Sigmoid colon (tissue), 7 donors: ENCODE measurements at places on chromosomes 7 and 10. TPM values are rescaled to one million over a fixed set of nuclear protein-coding genes. Genes with fewer than 3 reads are reported as not detected.
A peak's percentile ranks its signal among the peaks of the same experiment; 100 is the strongest.

DNA sequence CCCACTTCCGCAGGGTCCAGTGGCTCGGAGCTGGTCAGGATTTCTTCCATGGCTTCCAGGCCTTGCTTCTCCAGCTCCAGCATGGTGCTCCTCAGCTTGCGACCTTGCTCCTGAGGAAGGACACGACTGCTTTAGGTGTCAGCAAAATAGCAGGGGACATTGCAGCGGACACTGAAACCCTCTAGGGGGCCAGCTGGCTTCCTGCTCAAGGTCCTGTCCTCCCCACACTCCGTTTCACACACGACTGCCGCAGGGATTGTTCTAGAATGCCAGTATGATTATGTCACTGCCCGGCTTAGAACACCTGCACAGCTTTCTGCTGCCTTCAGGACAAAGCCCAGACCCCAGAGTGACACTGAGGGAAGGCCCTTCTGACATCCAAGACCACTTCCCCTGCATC, 65.6 kb downstream of the SCRN1 start:
- H3K4me3 ChIP-seq, result no peak overlapping the region
- no peaks in the 10 kb centered on the region for H3K4me1 ChIP-seq
- H3K36me3 ChIP-seq, result no peaks in the 10 kb centered on the region
- no peak for DNase-seq
- H3K27me3 ChIP-seq, result no peaks in the 10 kb centered on the region
- H3K27ac ChIP-seq, result no peak overlapping the region

DNA sequence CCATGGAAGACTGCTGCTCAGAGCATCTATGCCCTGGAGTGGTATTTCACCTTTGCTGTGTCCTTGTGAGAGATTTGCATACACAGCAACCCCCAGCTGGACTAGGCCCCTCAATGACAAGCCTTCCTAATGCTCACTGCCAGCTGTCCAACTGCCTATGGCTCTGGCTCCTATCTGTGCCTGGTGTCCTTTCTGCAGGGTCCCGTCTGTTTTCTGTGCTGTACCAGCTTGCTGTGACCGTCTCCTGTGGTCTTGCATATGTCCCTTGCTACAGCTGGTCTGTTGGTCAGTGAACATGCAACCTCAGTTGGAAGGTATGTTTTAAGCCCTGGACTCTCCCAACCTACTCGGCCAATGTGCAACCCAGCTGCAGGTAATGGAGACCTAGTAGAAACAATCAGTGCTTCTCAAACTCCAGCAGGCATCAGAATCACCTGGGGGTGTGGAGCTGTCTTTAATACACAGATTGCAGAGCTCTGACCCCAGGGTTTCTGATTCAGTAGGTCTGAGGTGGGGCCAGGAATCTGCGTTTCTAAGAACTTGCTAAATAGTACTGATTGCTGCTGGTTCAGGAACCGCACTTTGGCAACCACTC, 306.4 kb upstream of the ZNF32 start:
- H3K27ac ChIP-seq, result no peak overlapping the region
- no peaks in the 10 kb centered on the region for H3K27me3 ChIP-seq
- no peaks in the 10 kb centered on the region for H3K36me3 ChIP-seq
- no peak for DNase-seq
- no peaks in the 10 kb centered on the region for H3K4me1 ChIP-seq
- no peak overlapping the region for H3K4me3 ChIP-seq

CPXM2 gene
- total RNA-seq, result 48.5 TPM

- DNase-seq, result no peak
- H3K27ac ChIP-seq, result no peak overlapping the region
- no peaks in the 10 kb centered on the region for H3K36me3 ChIP-seq
- no peak overlapping the region for H3K4me3 ChIP-seq
- H3K27me3 ChIP-seq, result no peaks in the 10 kb centered on the region
Observed at GRCh38 chr10:76881477-76882220, 756.0 kb downstream of the KCNMA1 start.

GRCh38 chr10:47456079-47456785, 27.7 kb downstream of the ANXA8 start:
- no peaks in the 10 kb centered on the region for H3K4me1 ChIP-seq
- H3K27me3 ChIP-seq, result no peaks in the 10 kb centered on the region
- H3K36me3 ChIP-seq, result no peaks in the 10 kb centered on the region
- no peak for DNase-seq
- H3K4me3 ChIP-seq, result no peak overlapping the region

- H3K36me3 ChIP-seq, result no peaks in the 10 kb centered on the region
- no peak for DNase-seq
Observed at GRCh38 chr10:114028425-114028824, 15.2 kb upstream of the ADRB1 start.

DNA sequence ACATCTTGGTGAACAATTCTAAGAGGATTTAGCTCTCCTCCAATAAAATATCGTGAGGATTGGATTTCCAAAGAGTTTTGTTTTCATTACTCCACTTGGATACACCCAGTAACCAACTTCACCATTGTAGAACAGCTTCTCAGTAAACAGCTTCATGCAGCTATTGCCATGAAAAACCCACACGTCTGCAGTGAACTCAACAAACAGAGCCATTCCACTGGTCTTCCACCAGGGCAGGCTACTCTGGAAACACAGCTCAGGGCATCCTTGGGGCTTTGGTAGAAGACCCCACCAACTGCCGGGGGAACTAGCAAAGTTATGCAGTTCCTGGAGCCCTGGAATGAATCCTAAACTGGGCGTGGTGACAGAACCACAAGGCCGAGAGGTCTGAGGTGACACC, 77.4 kb downstream of the CALN1 start:
- H3K27me3 ChIP-seq, result peaks cover 38% of the 10 kb centered on the region
- H3K36me3 ChIP-seq, result no peaks in the 10 kb centered on the region
- no peak for DNase-seq

- H3K4me3 ChIP-seq, result no peak overlapping the region
- H3K4me1 ChIP-seq, result no peaks in the 10 kb centered on the region
- no peak overlapping the region for H3K27ac ChIP-seq
- no peaks in the 10 kb centered on the region for H3K36me3 ChIP-seq
Observed at GRCh38 chr7:37944737-37945054, 24.3 kb downstream of the EPDR1 start.

NAT16 gene
- total RNA-seq, result not detected

DNA sequence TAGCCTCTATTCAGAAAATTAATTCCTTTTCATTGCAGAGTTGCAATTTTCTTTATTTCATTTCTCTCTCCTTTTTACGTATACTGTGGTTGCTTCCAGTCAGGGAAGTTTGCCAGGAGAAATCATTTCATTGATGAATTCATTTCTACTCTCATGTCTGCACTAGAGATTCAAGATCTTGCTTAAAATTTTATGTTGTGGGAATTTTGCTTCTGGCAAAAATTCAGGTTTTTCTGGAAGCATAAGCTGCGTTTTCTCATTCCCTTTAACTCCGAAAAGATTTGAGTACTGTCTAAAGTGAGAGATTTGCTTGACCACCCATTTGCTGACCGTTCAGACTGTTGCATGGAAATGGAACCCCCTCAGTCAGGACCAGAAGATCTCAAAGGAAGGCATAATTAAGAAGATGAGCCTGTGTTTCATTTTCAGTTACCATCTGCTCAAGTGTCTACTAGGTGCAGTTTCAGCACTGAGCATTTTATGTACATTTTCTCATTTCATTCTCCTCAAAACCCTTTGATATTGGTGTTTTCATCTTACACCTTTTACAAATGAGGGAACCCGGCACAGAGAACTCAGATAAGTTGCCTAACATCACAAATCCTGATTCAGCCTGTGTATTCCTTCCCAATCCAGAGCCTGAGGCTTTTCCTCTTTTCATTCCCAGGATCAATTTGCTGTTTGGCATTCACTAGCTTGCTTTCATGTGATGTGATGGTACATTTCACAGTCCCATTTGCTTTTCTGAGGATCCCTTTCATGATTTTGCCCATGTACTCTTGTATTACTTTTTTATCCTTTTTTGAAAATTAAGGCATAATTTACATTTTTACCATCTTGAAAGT, 3.9 kb downstream of the PTPRZ1 start:
- H3K4me1 ChIP-seq, result peaks cover 18% of the 10 kb centered on the region
- H3K4me3 ChIP-seq, result no peak overlapping the region
- H3K27me3 ChIP-seq, result peaks cover 2% of the 10 kb centered on the region
- no peak for DNase-seq
- H3K36me3 ChIP-seq, result no peaks in the 10 kb centered on the region

GRCh38 chr7:127396184-127396583, 3.7 kb upstream of the ZNF800 start:
- no peak for DNase-seq
- no peaks in the 10 kb centered on the region for H3K36me3 ChIP-seq
- peaks cover 7% of the 10 kb centered on the region for H3K4me1 ChIP-seq
- no peak overlapping the region for H3K4me3 ChIP-seq
- H3K27me3 ChIP-seq, result no peaks in the 10 kb centered on the region

DNA sequence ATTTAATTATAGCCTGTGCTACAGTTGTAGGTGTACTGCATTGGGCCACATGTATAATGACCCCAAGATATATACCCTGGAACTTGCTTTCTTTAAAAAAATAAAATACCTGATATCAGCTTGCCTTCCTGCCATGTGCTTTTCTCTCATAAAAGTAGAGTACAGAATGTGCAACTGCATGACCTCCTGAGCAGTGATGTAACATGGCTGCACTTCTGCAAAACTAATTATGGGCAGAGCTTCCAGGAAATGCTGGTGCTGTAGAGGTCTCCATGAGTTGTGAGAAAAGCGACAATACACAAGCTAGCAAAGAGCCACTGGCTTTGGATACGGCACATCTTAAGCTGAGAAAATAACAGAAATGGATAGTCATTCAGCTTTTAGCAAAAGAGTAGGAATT, 6.5 kb upstream of the ERLIN1 start:
- H3K36me3 ChIP-seq, result peaks cover 71% of the 10 kb centered on the region
- peaks cover 2% of the 10 kb centered on the region for H3K4me1 ChIP-seq
- DNase-seq, result no peak
- no peaks in the 10 kb centered on the region for H3K27me3 ChIP-seq
- H3K27ac ChIP-seq, result no peak overlapping the region

MUC12 gene
- total RNA-seq, result 1.4 TPM

PAX2 gene
- not detected for total RNA-seq

DNA sequence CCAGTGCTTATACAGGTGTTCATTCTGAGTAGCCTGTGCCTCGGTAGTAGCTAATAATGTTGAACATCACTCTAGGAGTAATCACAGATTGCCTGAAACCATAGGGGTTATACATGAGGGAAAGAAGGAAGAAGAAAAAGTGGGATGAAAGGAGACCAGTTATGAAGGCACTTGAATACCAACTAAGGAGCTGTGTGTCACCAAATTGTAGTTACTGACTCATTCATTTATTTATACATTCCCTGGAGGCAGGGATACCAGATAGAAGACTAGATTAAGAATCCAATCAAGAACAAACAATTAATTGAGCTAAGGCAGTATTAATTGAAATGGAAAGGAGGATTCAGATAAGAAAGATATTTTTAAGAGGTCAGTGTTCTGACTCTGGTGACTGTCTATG, 129.6 kb upstream of the PRPS1L1 start:
- H3K36me3 ChIP-seq, result no peaks in the 10 kb centered on the region
- no peak overlapping the region for H3K4me3 ChIP-seq
- no peak overlapping the region for H3K27ac ChIP-seq
- no peaks in the 10 kb centered on the region for H3K27me3 ChIP-seq
- no peaks in the 10 kb centered on the region for H3K4me1 ChIP-seq

GRCh38 chr7:22980422-22980821, 33.5 kb downstream of the HYCC1 start:
- no peaks in the 10 kb centered on the region for H3K36me3 ChIP-seq
- H3K27me3 ChIP-seq, result no peaks in the 10 kb centered on the region
- no peaks in the 10 kb centered on the region for H3K4me1 ChIP-seq
- H3K27ac ChIP-seq, result peak overlapping the region; percentile 38
- no peak overlapping the region for H3K4me3 ChIP-seq

DNA sequence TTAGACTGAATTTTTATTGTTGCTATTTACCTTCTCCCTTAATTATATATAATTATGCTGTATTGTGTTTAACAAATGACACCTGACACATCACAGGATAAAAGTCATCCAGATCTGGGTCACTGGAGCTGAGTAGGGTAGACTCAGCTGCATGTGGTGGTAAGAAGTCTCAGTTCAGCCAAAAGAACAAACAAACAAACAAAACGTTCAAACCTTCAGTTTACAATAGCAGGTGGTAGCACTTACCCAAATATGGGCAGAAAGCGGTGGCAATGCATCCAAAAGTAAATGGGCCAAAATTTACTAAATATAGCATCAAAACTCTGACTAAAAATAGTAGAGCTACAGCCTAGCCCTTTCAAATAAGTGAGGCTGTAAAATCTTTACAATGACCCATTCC, 42.2 kb downstream of the ZWINT start:
- no peaks in the 10 kb centered on the region for H3K4me1 ChIP-seq
- DNase-seq, result no peak
- no peak overlapping the region for H3K27ac ChIP-seq
- no peaks in the 10 kb centered on the region for H3K27me3 ChIP-seq
- no peaks in the 10 kb centered on the region for H3K36me3 ChIP-seq

DNA sequence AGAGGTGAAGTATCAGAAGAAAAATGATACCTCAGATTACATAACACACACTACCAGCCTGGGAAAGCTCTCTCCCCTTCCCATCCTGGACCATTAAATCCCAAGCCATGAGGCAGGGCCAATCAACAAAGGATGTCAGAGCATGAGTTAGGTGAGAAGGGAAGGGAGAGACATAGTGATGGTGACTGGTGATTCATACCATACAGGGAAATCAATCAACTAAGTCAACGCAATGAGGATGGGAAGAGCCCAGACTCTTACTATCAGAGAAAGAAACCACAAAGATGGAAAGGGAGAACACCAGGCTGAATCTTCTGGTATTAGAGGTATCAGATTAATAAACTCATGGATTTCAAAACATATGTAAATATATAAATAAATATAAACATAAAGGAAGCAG, 185.4 kb downstream of the KMT2E start:
- H3K4me3 ChIP-seq, result no peak overlapping the region
- H3K27ac ChIP-seq, result no peak overlapping the region
- H3K4me1 ChIP-seq, result peaks cover 24% of the 10 kb centered on the region
- H3K27me3 ChIP-seq, result no peaks in the 10 kb centered on the region
- DNase-seq, result no peak
- no peaks in the 10 kb centered on the region for H3K36me3 ChIP-seq

GRCh38 chr7:28703037-28703765, 254.9 kb downstream of the TRIL start:
- H3K27ac ChIP-seq, result no peak overlapping the region
- no peak for DNase-seq
- H3K4me3 ChIP-seq, result no peak overlapping the region
- H3K36me3 ChIP-seq, result no peaks in the 10 kb centered on the region
- H3K4me1 ChIP-seq, result no peaks in the 10 kb centered on the region
- H3K27me3 ChIP-seq, result no peaks in the 10 kb centered on the region

H2BK1 gene
- total RNA-seq, result not detected

VWC2 gene
- total RNA-seq, result not detected

DNA sequence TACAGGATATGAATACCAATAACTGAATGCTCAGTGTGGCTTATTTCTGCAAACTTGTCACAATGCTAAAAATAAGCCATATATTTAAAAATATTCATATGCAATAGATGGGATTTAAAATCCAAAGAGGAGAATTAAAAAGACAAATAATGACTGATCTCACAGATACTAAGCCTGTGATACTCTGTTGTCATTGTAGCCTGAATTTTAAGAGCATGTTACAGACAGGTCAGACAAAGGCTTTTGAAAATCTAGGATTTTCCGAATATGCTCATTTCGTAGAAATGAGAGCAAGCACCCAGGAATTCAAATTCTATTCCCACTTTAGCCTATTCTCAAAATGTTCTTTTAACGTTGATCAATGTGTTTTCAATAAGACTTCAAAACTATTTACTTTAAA, 269.7 kb downstream of the PCDH15 start:
- H3K27me3 ChIP-seq, result no peaks in the 10 kb centered on the region
- H3K36me3 ChIP-seq, result no peaks in the 10 kb centered on the region
- H3K27ac ChIP-seq, result no peak overlapping the region
- DNase-seq, result no peak
- no peak overlapping the region for H3K4me3 ChIP-seq
- no peaks in the 10 kb centered on the region for H3K4me1 ChIP-seq
